Suppressor macrophage treated with lipopolysaccharide for 1 hour (primary cell): ENCODE measurements at places on chromosomes 1 and 21.

GRCh38 chr1:186236921-186237320 is 138.1 kb downstream of the TPR start:
- DNase-seq: no peak

- no peak for DNase-seq
Measured at GRCh38 chr1:60224523-60224922, 151.0 kb upstream of the C1orf87 start.

DNA sequence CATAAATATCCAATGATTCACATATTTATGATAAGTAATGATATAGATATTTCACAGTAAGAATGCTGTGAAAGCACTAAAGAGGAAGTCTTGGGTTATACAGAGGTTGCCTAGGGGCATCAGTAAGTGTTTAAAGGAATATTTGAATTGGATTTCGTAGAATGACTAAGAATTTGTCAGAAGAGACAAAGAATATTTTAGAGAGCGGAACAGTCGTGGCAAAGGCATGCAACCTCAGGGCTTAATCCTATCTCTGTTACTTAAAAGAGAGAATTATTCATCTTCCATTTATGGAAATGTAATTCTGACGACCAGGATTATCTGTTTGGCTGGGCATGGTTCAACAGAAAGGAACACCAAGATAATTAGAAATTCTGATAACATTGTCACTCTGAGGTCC is 171.9 kb upstream of the NR5A2 start:
- peak; percentile 68 for DNase-seq

GRCh38 chr1:17225140-17225539 is 20.2 kb downstream of the PADI1 start:
- DNase-seq: no peak
